ENCODE measurements at places on chromosomes 11 and 22. TPM values are rescaled to one million over a fixed set of nuclear protein-coding genes. Genes with fewer than 3 reads are reported as not detected.

The CSNK2A3 gene
- 2.6 TPM for total RNA-seq

GRCh38 chr11:85682330-85683305 is 3.4 kb downstream of the CCDC89 start:
- H3K27ac ChIP-seq, result peak overlapping the region; percentile 79
- no peaks in the 10 kb centered on the region for H3K36me3 ChIP-seq
- no peaks in the 10 kb centered on the region for H3K27me3 ChIP-seq
- peaks cover 23% of the 10 kb centered on the region for H3K4me1 ChIP-seq
- no peak for DNase-seq
- peak overlapping the region; percentile 52 for H3K4me3 ChIP-seq

The TTLL1 gene
- total RNA-seq, result 4.6 TPM

GRCh38 chr11:47573321-47573720 is 5.4 kb downstream of the KBTBD4 start:
- no peaks in the 10 kb centered on the region for H3K27me3 ChIP-seq
- no peak overlapping the region for H3K27ac ChIP-seq
- H3K36me3 ChIP-seq, result peaks cover 18% of the 10 kb centered on the region
- no peak for DNase-seq
- peaks cover 24% of the 10 kb centered on the region for H3K4me1 ChIP-seq
- H3K4me3 ChIP-seq, result no peak overlapping the region

GRCh38 chr11:46159680-46160079 is 38.4 kb upstream of the PHF21A start:
- H3K27ac ChIP-seq, result no peak overlapping the region
- no peaks in the 10 kb centered on the region for H3K4me1 ChIP-seq
- H3K27me3 ChIP-seq, result peaks cover 5% of the 10 kb centered on the region

The ELFN2 gene
- 2.9 TPM for total RNA-seq

GRCh38 chr11:105700271-105700670 is 90.4 kb downstream of the GRIA4 start:
- H3K4me1 ChIP-seq, result no peaks in the 10 kb centered on the region
- no peaks in the 10 kb centered on the region for H3K36me3 ChIP-seq
- H3K27ac ChIP-seq, result no peak overlapping the region
- DNase-seq, result no peak
- no peaks in the 10 kb centered on the region for H3K27me3 ChIP-seq

DNA sequence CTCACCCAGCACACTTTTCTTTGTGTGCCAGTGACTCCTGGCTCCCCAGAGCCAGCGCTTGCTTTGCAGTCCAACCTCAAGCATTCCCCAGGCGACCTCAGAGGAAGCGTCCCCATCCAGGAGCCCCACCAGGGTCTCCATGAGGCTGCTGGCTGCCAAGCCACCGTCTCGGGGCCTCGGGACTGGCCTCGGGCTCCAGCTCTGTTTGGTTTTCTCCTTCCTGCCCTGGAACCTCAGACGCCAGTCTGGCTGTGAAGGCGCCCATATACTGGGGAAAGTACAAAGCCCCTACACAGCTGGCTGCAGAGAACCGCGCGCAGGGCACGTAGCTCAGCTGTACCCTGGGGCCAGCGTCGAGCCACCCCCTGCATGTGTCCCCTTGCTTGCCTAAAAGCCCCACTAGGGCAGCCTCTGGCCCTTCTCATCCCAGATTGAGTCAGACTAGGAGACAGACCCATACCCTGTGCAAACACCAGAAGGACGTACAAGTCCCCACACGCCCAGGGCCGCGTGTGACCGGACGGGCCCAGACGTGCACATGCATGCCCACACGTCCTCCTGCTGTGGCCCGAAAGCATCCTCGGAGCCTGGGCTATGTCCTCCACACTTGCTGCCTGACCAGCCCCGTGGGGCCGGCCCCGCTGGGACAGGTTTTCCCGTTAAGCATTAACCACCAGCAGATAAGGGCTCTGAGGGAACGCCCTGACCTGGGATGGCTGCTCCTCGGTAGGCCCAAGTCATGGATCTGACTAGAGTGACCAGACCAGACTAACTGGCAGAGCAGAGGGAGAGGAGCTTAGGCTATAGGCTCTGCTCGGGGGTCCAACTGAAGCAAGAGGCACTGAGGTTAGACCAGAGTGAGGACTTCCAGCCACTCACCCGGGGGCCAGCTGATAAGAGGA is 4.2 kb upstream of the SYT8 start:
- H3K4me3 ChIP-seq, result no peak overlapping the region
- no peaks in the 10 kb centered on the region for H3K27me3 ChIP-seq
- no peak for DNase-seq
- no peaks in the 10 kb centered on the region for H3K36me3 ChIP-seq

The EHD1 gene
- 186 TPM for total RNA-seq

DNA sequence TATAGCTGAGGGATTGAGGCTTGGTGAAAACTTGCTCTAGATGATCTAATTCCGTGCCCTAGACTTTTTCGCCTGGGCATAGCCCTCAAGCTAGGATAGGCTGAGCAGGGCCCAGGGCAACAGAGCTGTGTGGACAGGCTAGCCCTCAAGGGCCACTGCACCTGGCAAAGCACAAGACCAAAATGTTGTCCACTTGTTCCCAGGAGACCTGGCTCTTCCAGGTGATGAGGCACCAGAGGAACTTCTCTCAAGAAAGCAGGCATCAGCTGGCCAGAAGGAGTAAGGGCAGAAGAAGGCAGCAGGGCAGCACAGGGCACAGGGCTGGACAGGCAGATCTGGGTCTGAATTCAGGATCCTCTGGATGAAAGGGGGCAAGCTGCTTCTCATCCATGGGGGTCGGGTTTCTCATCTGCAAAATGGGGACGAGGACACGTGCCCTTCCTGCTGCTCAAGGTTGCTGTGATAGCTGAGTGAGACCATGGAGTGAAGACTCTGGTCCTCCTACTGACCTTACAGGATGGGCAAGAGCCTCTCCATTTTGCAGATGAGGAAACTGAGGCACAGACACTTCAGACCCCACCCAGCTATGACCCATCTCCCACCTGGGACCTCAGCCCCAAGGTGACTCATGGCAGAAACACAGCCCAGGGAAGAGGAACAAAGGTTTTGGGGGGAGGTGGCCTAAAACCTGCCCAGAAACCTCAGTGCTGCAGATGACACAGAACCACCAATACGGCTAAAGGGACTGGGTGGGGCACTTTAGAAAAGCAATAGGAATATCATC is 42.2 kb upstream of the PRDM11 start:
- peaks cover 9% of the 10 kb centered on the region for H3K4me1 ChIP-seq
- H3K4me3 ChIP-seq, result no peak overlapping the region
- no peaks in the 10 kb centered on the region for H3K36me3 ChIP-seq
- no peaks in the 10 kb centered on the region for H3K27me3 ChIP-seq
- DNase-seq, result no peak

DNA sequence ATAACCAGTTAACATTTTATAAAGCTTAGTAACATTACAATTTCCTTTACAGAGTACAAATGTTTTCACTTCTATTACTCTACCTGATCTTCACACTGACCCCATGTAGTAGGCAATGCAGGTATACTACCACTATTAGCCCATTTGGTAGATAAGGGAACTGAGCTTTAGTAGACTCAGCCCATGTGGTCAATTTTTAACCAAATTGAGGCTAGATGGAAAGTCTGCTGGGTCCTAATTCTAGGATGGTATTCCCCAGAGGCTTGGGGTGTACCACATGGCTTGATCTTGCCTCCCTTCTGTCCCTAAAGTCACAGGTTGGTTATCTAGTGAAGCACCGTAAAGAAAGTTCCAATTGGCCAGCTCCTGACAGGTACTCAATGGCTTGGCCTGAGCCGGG is 48.2 kb downstream of the NRXN2 start:
- no peaks in the 10 kb centered on the region for H3K4me1 ChIP-seq
- no peaks in the 10 kb centered on the region for H3K36me3 ChIP-seq
- H3K27ac ChIP-seq, result no peak overlapping the region
- H3K4me3 ChIP-seq, result no peak overlapping the region
- no peak for DNase-seq

GRCh38 chr11:19953336-19953735 is 206.9 kb downstream of the DBX1 start:
- no peak overlapping the region for H3K4me3 ChIP-seq
- no peak overlapping the region for H3K27ac ChIP-seq
- peaks cover 4% of the 10 kb centered on the region for H3K4me1 ChIP-seq
- no peaks in the 10 kb centered on the region for H3K36me3 ChIP-seq
- no peak for DNase-seq

The LRRC51 gene
- 13.4 TPM for total RNA-seq

The TIMM10 gene
- 152 TPM for total RNA-seq

GRCh38 chr11:35675901-35676610 is 13.5 kb downstream of the TRIM44 start:
- no peak for DNase-seq
- no peak overlapping the region for H3K4me3 ChIP-seq
- no peaks in the 10 kb centered on the region for H3K27me3 ChIP-seq
- H3K36me3 ChIP-seq, result no peaks in the 10 kb centered on the region

- H3K27me3 ChIP-seq, result no peaks in the 10 kb centered on the region
- DNase-seq, result no peak
- no peak overlapping the region for H3K27ac ChIP-seq
- no peak overlapping the region for H3K4me3 ChIP-seq
- H3K4me1 ChIP-seq, result peaks cover 3% of the 10 kb centered on the region
These were observed 19.0 kb downstream of the A4GALT start for GRCh38 chr22:42701694-42702093.

DNA sequence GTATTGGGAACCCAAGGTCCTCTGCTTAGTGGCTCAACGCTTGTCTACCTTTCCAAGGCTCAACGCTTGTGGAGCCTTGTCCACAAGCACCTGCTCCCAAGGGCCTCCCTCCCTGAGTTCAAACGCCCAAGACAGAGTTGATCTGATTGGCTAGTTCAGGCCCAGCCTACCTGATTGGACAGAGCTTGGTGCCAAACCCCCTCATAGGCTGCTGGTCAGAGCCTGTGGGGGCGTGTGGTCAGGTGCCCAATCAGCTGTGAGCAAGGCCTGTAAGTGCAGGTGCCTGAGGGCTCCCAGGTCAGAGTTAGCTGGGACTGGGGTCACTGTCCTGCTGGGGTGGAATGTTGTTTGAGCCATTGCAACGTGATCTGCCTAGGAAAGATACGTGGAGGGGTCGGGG is 16.9 kb upstream of the TMPRSS6 start:
- H3K4me3 ChIP-seq, result no peak overlapping the region
- H3K36me3 ChIP-seq, result no peaks in the 10 kb centered on the region
- DNase-seq, result no peak
- no peak overlapping the region for H3K27ac ChIP-seq
- no peaks in the 10 kb centered on the region for H3K4me1 ChIP-seq
- H3K27me3 ChIP-seq, result no peaks in the 10 kb centered on the region

The MTNR1B gene
- not detected for total RNA-seq

- no peaks in the 10 kb centered on the region for H3K4me1 ChIP-seq
- no peak for DNase-seq
- H3K36me3 ChIP-seq, result no peaks in the 10 kb centered on the region
- H3K27ac ChIP-seq, result no peak overlapping the region
- no peak overlapping the region for H3K4me3 ChIP-seq
These were observed 1.1 kb upstream of the RASSF10 start for GRCh38 chr11:13008061-13008435.

The COPB1 gene
- 123 TPM for total RNA-seq

- peak; percentile 13 for DNase-seq
- peak overlapping the region; percentile 72 for H3K4me3 ChIP-seq
- H3K4me1 ChIP-seq, result peaks cover 9% of the 10 kb centered on the region
- H3K27ac ChIP-seq, result peak overlapping the region; percentile 95
- H3K27me3 ChIP-seq, result no peaks in the 10 kb centered on the region
These were observed 630 bp downstream of the CASP4 start for GRCh38 chr11:104967534-104968354.

GRCh38 chr11:8501836-8502235 is 92.2 kb downstream of the STK33 start:
- no peaks in the 10 kb centered on the region for H3K36me3 ChIP-seq
- no peak overlapping the region for H3K4me3 ChIP-seq
- no peaks in the 10 kb centered on the region for H3K27me3 ChIP-seq
- no peak overlapping the region for H3K27ac ChIP-seq
- no peaks in the 10 kb centered on the region for H3K4me1 ChIP-seq
- DNase-seq, result no peak

- no peak overlapping the region for H3K4me3 ChIP-seq
- H3K36me3 ChIP-seq, result no peaks in the 10 kb centered on the region
- no peak for DNase-seq
- no peak overlapping the region for H3K27ac ChIP-seq
- no peaks in the 10 kb centered on the region for H3K4me1 ChIP-seq
These were observed 337.2 kb upstream of the DDI1 start for GRCh38 chr11:103699216-103699615.

DNA sequence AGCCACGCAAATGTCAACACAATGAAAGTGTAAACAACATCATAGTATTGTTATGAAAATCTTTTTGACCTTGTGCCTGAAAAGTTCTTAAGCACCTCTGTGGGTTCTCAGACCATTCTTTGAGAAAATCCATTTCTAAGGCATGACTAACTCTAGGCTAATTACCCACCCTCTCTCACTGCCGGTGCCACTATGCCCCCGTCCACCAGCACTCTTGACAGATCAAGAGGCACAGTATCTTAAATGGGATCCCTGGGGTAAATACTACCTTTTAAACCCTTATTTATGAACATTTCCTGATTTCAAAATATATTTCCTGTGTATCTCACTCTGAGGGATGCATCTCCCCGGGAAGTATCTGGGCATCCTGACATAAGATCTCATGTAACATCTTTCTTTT is 607.5 kb downstream of the METTL15 start:
- no peak overlapping the region for H3K4me3 ChIP-seq
- no peak overlapping the region for H3K27ac ChIP-seq
- H3K4me1 ChIP-seq, result no peaks in the 10 kb centered on the region
- no peaks in the 10 kb centered on the region for H3K36me3 ChIP-seq

The KCNJ5 gene
- 0.28 TPM for total RNA-seq

The TMEM132A gene
- total RNA-seq, result 154 TPM

The IFTAP gene
- total RNA-seq, result 18.2 TPM

The NXPE2 gene
- not detected for total RNA-seq
